Stimulated activated CD4-positive, alpha-beta T cell treated with anti-CD3 and anti-CD28 coated beads, Interleukin-1b, Interleukin-23, amount 100 ng/mL, for 1 hour (primary cell): ENCODE measurements at places on chromosomes 5 and 9.
A peak's percentile ranks its signal among the peaks of the same experiment; 100 is the strongest.

DNA sequence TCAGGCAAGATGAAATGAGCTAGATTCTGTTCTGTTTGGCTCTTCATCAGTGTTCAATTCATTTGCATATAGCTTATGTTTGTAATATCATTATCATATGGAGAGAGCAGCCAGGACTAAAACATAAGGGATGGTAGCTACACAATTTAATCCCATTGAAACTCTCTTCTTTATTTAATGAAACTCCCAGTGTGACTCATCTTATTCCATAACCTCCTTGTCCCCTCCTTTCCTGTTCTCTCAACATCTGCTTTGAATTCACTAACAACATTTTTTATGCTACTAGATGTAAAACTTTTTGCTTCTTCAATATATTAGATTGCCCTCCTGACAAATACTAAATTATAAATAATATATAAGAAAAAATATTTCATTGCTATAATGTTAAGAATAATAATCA is 1823.4 kb downstream of the MAT2B start:
- no peak for DNase-seq

DNA sequence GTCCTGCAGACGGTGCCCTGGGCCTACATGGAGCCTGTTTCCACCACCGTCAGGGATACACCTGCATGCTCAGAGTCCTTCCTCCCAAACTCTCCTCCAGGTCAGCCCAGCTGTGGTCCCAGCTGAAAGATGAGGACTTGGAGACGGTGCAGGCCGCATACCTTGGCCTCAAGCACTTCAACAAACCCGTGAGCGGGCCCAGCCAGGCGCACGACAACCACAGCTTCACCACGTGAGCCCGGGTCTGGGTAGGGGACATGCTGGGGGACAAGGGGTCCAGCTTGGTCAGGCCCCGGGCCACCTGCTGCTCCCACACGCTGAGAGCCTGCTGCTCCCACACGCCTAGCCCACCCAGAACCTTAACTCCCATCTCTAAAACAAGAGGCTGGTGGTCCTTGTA is 16.6 kb upstream of the CARD19 start:
- DNase-seq, result no peak

GRCh38 chr5:141528291-141528984 is 39.6 kb downstream of the PCDHGC5 start:
- no peak for DNase-seq

- DNase-seq, result no peak
These were observed 58.6 kb downstream of the ITGA1 start for GRCh38 chr5:52846182-52846842.

DNA sequence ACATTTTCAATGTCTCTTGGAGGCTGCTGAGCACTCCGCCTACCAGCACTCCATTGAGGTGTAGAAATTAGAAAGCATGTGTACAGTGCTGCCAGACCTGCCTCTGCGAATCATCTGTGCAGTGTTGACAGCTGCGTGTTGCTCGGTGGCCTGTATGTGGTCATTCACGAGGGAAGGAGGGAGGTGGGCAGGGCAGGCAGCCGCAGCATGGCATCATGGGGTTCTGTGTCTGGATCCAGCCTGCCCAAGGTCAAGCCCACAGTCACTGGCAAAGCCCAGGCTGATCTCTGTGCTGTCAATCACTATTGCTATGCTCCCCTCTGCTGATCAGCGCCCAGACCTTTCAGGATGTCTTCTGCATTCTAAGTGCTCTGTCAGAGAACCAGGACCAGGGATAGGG is 8.0 kb upstream of the PDZD2 start:
- no peak for DNase-seq

DNA sequence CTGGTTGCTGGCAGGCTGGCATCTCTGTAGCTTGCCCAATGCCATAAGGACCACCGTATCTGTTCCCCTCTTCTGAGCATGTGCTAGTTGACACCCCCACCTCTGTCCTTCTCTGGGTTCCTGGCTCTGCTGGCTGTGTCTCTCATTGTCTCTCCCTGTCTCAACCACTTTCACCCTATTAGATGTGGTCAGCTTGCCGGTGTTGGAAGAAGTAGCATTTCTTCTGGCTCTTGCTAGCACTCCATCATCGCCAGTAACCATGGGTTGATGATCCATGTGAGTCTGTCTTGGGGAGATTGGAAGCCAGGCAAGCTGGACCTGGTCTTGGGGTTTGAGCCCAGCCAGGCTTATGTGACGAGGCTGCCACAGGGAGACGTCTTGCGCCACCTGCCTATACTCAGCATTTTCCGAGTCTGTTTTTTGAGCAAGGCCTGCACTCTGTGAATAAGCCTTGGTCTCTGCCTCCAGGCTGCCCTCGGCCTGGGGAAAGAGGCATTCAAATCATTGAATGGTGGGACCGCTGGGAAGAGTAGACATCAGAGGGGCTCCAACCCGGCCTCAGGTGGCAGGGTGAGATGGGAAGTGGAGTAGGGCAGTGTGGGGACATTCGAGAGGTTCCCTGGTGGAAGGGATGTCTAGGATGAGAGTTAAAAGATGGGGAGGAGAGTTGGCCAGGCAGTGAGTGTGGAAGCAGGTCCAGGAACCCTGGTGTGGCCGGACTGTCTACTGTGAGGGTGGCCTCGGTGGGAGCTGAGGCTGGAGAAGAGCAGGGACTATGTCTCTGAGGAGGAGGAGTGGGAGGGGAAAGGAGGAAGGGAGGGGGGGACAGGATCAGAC is 74.3 kb downstream of the ZNF618 start:
- DNase-seq, result no peak

GRCh38 chr9:109314011-109314531 is 6.8 kb downstream of the EPB41L4B start:
- DNase-seq, result no peak

- no peak for DNase-seq
These were observed 6.2 kb downstream of the MYORG start for GRCh38 chr9:34370335-34370969.

GRCh38 chr5:79005151-79005550 is 20.0 kb upstream of the ARSB start:
- DNase-seq, result no peak

GRCh38 chr5:133245191-133246052 is 193.6 kb downstream of the HSPA4 start:
- no peak for DNase-seq

GRCh38 chr9:96566498-96567202 is 53.0 kb downstream of the CDC14B start:
- peak; percentile 34 for DNase-seq

- DNase-seq, result no peak
These were observed 391.4 kb downstream of the SH3GL2 start for GRCh38 chr9:17970277-17970676.

- DNase-seq, result no peak
These were observed 71.4 kb upstream of the STXBP1 start for GRCh38 chr9:127540664-127541041.

- DNase-seq, result peak; percentile 88
These were observed 193.0 kb downstream of the MELK start for GRCh38 chr9:36765468-36766341.

DNA sequence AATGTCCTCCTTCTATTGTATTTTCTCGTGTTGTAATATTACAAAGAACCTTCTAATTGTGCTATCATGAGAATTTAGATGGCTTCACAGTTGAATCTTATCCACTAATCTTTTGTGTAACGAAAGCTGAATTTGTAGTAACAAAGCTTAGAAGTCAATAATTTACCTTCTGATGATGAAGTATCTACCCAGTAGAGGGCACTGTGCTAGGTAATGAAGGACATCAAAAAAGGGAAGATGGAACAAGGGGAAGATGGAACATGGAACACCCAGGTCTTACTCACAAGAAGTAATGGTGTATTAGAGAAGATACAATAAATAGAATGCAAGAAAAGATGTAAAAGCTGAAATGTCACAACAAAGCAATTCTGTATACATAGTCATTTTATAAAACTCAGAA is 131.0 kb upstream of the CCNG1 start:
- no peak for DNase-seq

DNA sequence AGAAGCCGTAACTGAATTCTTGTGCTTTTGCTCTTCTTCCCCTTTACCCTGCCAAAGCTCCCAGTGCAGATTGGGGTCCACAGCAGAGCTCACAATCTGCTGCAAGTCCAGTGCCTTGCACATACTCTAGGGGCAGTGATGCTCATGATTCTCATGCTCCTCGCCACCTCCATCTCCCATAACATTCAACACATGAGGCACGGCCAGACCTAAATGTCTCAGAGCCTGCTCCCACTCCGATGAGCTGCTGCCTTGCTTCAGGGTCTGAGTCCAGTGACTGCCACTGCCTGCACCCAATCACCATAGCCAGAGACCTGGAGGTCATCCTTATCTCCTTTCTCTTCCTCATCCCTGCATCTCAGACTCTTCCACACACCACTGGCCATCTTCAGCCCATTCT is 10.5 kb downstream of the CSF1R start:
- no peak for DNase-seq

DNA sequence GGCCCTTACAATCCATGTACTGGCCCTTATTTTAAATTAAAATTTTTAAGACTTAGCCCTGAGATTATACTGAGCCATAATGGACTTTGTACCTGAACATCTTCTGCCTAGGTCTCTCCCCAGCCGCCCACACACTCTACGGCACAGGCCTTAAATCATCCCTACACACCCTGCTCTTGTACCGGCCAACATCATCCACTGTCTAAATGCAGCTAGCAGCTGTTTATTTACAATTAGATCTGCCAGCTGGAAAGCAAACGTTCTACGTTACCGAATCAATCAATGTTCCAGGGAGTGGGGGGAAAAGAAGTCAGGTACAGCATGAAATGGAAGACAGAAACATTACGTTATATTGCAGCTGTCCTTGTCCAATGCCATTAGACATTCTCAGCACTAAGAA is 88.4 kb upstream of the GRAMD2B start:
- DNase-seq, result no peak

DNA sequence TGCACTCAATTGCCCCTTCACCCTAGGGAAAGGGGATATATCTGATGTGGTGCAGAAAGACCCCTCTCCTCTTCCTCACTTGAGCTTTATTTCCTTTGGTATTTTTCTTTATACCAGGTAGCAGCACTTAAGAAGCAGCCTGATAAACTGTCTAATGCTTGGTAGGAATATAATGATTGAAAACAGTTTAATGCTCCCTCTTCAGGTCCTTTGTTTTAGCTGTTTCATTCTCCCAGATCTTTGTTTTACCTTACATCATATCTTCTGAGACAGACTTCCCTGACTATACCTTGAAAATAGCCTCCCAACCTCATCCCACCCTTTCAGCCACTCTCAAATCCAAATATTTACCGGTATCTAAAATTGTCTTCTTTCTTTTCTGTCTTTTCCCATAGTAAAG is 87.9 kb downstream of the NUDT12 start:
- no peak for DNase-seq

- DNase-seq, result no peak
These were observed 513.9 kb downstream of the TLE4 start for GRCh38 chr9:80085668-80086067.

DNA sequence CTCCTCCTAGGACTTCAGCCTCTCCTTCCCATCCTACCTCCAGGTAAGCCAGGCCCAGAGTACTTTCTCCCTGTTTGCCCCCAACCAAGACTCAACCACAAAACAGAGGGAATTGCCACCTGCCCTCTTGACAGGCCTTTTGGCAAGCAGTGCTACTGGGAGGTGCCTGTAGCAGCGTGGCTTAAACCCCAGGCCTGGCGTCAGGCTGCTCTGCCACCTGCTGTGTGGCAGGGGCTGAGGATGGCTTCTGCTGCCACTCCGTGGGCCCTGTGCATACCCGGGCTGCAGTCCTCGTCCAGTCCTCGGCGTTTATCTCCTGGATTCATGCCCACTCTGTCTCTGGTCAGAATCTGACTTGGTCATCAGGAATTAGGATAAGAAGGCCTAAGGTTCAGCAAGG is 163.1 kb downstream of the PAX5 start:
- no peak for DNase-seq

- no peak for DNase-seq
These were observed 33.3 kb downstream of the DMRT2 start for GRCh38 chr9:1083325-1083913.

DNA sequence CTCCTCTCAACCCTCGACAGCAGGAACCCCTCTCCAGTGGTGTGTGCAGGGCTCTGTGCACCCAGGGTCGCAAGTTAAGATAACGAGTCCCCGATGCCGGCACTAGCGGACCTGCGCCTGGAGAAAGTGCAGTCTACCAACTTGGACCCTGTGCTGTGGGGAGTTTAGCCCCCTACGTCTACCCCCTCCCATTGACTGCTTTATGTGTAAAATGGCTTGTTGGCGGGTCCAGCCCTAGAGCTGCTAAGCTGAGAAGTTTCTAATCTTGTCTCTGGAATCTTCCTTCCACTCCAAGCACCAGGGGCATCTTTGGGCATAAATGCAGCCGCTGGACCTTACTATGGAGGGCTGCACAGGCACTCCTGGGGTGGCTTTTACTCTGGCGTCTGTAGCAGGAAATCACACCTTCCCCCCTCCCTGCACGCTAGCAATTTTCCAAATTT is 7.1 kb upstream of the PITX1 start:
- no peak for DNase-seq

DNA sequence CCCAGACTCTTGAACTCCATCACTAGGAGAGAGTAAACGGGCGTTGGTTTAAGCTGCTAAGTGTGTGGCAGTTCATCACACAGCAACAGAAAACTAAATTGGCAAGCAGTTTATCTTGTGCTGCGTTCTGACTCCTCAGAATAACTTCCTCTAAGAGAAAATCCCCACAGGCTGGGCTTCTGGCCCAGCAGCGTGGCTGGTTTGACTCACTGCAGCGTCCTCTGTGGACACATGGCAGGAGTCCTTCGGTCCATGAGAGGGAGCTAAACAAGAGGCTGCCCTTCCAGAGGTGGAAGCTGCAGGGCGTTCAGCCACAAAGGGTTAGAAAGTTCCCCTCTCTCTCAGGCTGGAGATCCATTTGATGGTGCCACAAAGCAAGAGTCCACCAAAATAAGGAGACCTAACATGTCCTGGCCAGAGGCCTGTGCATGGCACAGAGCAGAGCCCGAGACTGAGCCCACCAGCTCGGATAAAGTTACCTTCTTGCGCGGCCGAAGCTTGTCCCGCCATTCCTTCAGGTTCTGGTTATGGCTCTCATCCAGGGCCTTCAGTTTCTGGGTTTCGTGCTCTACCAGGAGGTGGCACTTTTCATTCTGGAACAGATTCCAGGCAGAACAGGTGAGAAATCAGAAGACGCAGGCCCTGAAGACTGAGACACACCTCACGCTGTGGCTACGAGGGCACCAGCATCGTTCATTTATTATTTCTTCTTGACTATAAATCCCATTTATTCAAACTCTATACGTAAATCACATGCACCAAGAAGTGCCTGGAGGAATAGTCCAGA is 46.2 kb upstream of the FBXW11 start:
- DNase-seq, result no peak
